Heart left ventricle (tissue), 16 donors: ENCODE measurements at places on chromosomes 3 and 15. TPM values are rescaled to one million over a fixed set of nuclear protein-coding genes. Genes with fewer than 3 reads are reported as not detected.

GRCh38 chr3:174202561-174202960 lies 656.6 kb upstream of the NAALADL2 start:
- no peaks in the 10 kb centered on the region for H3K36me3 ChIP-seq
- no peaks in the 10 kb centered on the region for H3K4me1 ChIP-seq
- no peak overlapping the region for H3K4me3 ChIP-seq
- no peaks in the 10 kb centered on the region for H3K27me3 ChIP-seq
- no peak for DNase-seq

DNA sequence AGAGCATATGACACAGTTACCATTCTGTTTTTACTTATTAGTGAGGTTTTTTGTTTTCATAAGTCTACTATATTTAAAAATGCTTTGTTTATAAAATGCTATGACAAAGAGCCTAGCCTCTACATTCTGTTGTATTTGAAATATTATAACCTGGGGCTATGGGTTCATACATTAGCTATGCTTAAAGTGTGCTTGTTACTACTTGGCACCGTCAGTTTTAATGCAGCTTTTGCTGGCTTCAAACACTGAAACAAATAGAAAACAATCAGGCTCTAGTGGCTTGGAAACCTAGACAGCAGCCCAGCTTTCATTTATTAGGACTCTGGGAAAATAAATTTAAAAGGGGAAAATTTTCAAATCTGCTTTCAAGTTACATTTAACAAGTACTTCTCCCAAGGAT lies 635.9 kb downstream of the CADM2 start:
- no peak overlapping the region for H3K4me3 ChIP-seq
- no peaks in the 10 kb centered on the region for H3K27me3 ChIP-seq
- no peak for DNase-seq

DNA sequence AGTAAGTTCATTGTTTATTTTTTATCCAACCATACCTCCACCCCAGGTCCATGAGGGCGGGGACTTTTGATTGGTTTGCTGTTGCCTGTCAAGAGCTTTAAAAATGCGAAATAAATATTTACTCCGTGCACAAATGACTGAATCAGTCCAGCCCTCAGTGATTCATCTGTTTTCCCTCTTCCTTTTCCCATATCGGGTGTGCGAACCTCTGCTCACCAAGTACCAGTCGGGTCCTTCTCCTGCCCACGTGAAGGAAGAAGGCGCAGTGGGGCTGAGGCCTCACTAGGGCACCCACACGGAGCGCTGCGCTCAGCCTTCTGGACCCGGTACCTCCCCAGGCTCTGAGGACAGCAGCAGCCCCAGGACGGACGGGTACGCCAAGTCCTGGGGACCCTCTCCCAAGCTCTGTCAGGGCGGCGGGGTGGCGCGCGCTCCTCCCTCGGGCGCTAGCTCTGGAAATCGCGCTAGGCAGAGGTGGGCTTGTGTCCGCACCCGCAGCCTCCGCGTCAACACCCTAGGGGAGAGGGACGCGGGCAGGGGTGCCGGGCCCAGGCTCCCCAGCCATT lies 70.5 kb upstream of the EPHB3 start:
- H3K36me3 ChIP-seq: no peaks in the 10 kb centered on the region
- H3K4me3 ChIP-seq: no peak overlapping the region
- H3K4me1 ChIP-seq: peaks cover 4% of the 10 kb centered on the region
- DNase-seq: no peak
- H3K27me3 ChIP-seq: peaks cover 44% of the 10 kb centered on the region

GRCh38 chr3:102302020-102302419 lies 132.8 kb upstream of the ZPLD1 start:
- no peak overlapping the region for H3K27ac ChIP-seq
- no peaks in the 10 kb centered on the region for H3K4me1 ChIP-seq
- no peak overlapping the region for H3K4me3 ChIP-seq
- no peak for DNase-seq
- no peaks in the 10 kb centered on the region for H3K27me3 ChIP-seq

- DNase-seq: no peak
- no peaks in the 10 kb centered on the region for H3K4me1 ChIP-seq
- H3K36me3 ChIP-seq: no peaks in the 10 kb centered on the region
- H3K27ac ChIP-seq: no peak overlapping the region
Measured at GRCh38 chr15:44158111-44158510, 37.0 kb downstream of the FRMD5 start.

GRCh38 chr3:186160691-186161243 lies 51.9 kb upstream of the ETV5 start:
- no peak for DNase-seq
- no peak overlapping the region for H3K4me3 ChIP-seq
- H3K4me1 ChIP-seq: no peaks in the 10 kb centered on the region
- no peaks in the 10 kb centered on the region for H3K36me3 ChIP-seq
- H3K27me3 ChIP-seq: no peaks in the 10 kb centered on the region

- no peaks in the 10 kb centered on the region for H3K36me3 ChIP-seq
- H3K4me1 ChIP-seq: peaks cover 48% of the 10 kb centered on the region
- DNase-seq: no peak
Measured at GRCh38 chr3:150235799-150236198, 172.3 kb upstream of the TSC22D2 start.

- H3K36me3 ChIP-seq: no peaks in the 10 kb centered on the region
- no peak for DNase-seq
- no peak overlapping the region for H3K27ac ChIP-seq
- no peak overlapping the region for H3K4me3 ChIP-seq
Measured at GRCh38 chr3:57192028-57192427, 7.8 kb downstream of the HESX1 start.

GRCh38 chr3:178097576-178097975 lies 438.7 kb upstream of the KCNMB2 start:
- no peaks in the 10 kb centered on the region for H3K27me3 ChIP-seq
- no peaks in the 10 kb centered on the region for H3K4me1 ChIP-seq
- no peak overlapping the region for H3K4me3 ChIP-seq
- H3K36me3 ChIP-seq: no peaks in the 10 kb centered on the region

GRCh38 chr15:75403892-75404291 lies 35.5 kb upstream of the MAN2C1 start:
- no peaks in the 10 kb centered on the region for H3K4me1 ChIP-seq
- peaks cover 100% of the 10 kb centered on the region for H3K36me3 ChIP-seq
- no peak overlapping the region for H3K4me3 ChIP-seq
- no peaks in the 10 kb centered on the region for H3K27me3 ChIP-seq
- H3K27ac ChIP-seq: no peak overlapping the region
- DNase-seq: no peak

CCR5 gene
- 0.13 TPM for total RNA-seq

GRCh38 chr3:186870421-186871201 lies 28.1 kb downstream of the ADIPOQ start:
- peak overlapping the region; percentile 21 for H3K27ac ChIP-seq
- no peaks in the 10 kb centered on the region for H3K36me3 ChIP-seq
- no peaks in the 10 kb centered on the region for H3K27me3 ChIP-seq

DNA sequence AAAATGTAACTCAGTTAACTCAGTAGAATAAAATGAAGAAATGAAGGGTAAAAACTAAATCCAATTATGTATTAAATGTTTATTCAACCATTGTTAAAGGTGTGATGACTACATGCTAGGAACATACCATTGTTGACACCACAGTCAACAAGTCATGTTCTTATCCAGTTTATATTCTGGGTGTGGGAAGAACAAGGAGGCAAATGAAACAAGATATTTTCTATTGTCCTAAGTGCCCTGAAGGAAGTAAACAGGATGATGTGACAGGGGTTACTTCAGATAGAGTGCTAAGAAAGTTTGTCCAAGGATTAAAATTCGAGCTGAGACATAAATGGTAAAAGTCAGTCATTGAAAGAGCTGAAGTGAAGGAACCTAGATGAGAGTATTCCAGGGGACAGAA lies 13.1 kb downstream of the AP3S2 start:
- no peaks in the 10 kb centered on the region for H3K4me1 ChIP-seq
- DNase-seq: no peak
- no peaks in the 10 kb centered on the region for H3K27me3 ChIP-seq
- H3K4me3 ChIP-seq: no peak overlapping the region
- no peaks in the 10 kb centered on the region for H3K36me3 ChIP-seq
- H3K27ac ChIP-seq: no peak overlapping the region

DNA sequence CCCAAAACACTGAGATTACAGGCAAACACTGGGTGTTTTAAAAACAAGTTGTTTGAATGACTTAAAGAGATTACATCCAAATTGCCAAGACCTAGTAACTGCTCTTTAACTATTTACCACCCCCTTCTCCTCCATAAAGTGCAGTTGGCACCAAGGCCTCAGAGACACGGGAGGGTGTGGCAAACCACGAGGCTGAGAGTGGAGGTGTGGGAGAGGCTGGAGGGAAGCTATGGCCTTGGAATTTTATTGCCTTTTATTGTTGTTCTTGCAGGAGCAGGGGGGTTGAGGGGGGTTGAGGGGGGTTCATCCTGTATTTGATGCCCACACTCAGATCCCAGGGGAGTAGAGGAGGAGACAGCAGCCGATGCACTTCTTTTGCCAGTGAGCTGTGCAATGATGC lies 75.9 kb upstream of the CTDSPL start:
- H3K4me1 ChIP-seq: peaks cover 13% of the 10 kb centered on the region
- no peak for DNase-seq
- H3K4me3 ChIP-seq: no peak overlapping the region
- peaks cover 6% of the 10 kb centered on the region for H3K36me3 ChIP-seq

DNA sequence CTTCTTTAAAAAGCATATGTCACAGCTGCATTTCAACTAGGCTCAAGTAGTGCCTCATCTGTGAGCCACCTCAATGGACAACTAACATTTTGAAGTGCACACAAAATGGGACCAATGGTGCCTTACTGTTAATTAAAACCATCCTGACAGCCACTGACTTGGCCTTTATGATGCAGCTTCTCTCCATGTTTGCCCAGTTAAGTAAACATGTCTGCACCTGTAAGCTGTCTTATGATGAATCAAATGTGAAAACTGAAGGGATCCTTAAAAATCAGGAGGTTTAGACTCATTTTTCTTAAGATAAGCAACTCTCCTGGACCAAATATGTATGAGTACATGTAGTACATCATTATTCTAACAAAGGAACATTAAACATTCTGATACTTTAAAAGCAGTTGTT lies 861.6 kb downstream of the ROBO1 start:
- DNase-seq: no peak
- H3K27ac ChIP-seq: no peak overlapping the region
- no peaks in the 10 kb centered on the region for H3K36me3 ChIP-seq

DNA sequence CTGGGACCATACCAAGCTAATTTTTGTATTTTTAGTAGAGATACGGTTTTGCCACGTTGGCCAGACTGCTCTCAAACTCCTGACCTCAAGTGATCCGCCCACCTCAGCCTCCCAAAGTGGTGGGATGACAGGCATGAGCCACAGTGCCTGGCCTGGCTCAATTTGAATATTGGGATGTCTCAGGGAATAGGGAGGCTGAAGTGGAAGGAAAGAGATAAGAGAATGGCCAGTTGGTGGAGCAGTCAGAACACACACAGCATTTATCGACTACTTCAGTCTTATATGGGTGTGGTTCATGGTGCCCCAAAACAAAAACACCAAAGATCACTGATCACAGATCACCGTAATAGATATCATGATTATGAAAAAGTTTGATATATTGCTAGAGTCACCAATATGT lies 144.4 kb downstream of the GMNC start:
- H3K27ac ChIP-seq: no peak overlapping the region
- H3K4me3 ChIP-seq: no peak overlapping the region
- H3K36me3 ChIP-seq: no peaks in the 10 kb centered on the region
- H3K4me1 ChIP-seq: no peaks in the 10 kb centered on the region
- H3K27me3 ChIP-seq: no peaks in the 10 kb centered on the region

DNA sequence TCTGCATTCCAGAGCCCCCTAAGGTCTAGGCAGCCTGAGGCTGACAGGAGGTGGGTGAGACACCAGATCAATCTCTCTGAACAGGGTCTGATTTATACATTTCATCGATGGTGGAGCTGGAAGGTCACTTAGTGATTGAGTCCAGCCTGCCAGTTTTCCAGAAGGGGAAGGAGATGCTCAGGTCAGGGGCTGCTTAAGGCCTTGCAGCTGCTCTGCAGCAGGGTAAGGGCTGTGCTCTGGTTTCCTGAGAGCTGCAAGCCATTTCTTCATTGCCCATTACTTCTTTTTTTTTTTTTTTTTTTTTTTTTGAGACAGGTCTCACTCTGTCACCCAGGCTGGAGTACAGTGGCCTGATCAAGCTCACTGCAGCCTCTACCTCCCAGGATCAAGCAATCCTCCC lies 10.7 kb downstream of the TADA3 start:
- no peaks in the 10 kb centered on the region for H3K4me1 ChIP-seq
- no peak overlapping the region for H3K4me3 ChIP-seq
- no peak overlapping the region for H3K27ac ChIP-seq

OR5H1 gene
- total RNA-seq: not detected

DNA sequence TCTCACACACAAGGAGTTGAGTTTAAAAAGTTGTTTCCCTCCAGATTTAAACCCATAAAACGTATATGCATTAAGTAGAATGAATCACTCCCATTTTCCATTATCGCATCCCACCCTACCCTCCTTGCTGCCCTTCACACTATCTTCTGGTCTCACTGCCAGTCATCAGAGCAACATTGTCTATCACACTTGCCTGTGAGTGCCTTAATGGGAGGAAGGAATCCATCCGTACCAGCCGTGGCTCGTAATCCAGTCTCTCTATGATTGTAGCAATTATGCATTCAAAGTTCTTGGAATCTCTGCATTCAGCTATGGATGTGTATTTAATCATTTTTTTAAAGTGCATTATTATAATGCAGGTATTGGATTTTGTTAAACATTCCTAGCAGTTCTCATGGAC lies 1.9 kb downstream of the TMEM266 start:
- H3K4me1 ChIP-seq: peaks cover 22% of the 10 kb centered on the region
- H3K4me3 ChIP-seq: no peak overlapping the region

DNA sequence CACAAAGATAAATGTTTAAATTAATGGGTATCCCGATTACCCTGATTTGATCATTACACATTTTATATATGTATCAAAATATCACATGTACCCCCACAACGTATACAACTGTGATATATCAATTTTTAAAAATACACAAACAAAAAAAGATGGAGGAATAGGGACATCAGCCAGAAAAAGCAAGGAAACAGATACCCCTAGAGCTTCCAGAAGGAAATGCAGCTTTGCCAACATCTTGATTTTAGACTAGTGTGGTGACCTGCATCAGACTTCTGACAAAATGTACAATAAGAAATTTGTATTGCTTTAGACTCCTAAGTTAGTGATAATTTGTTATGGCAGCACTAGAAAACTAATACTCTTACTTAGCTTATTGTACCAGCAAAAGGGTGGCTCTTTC lies 483.8 kb downstream of the TUSC7 start:
- no peaks in the 10 kb centered on the region for H3K27me3 ChIP-seq
- H3K36me3 ChIP-seq: no peaks in the 10 kb centered on the region
- no peaks in the 10 kb centered on the region for H3K4me1 ChIP-seq
- no peak overlapping the region for H3K27ac ChIP-seq

GPR15 gene
- total RNA-seq: not detected
